Right forelimb (tissue), 1 donor: ENCODE measurements at places on chromosomes 2 and 18.

DNA sequence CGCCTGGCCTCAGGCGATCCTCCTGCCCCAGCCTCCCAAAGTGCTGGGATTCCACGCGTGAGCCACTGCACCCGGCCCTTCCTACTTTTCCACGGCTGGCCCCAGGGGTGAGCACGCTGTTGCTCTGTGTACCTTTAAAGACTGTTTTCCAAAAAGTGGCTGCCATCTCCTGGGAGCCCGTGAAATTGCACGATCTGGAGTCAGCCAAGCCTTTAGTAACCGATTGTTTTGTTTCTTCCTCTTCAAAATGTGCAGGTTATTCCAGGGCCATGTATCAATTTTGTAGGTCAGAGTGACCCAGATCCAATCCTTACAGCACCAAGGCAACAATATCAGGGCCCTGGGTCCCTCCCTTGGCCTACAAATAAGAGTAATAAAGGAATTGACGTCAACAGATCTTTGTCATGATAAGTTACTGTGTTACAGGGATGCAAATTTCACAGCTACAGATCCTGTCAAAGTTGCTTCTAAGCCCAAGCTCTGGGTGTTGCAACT, 135.6 kb upstream of the ZNF236 start:
- DNase-seq, result peak; percentile 65

GRCh38 chr2:71631411-71631931, 178.1 kb downstream of the DYSF start:
- peak; percentile 64 for DNase-seq

GRCh38 chr2:128724547-128724946, 405.9 kb upstream of the HS6ST1 start:
- DNase-seq, result no peak

DNA sequence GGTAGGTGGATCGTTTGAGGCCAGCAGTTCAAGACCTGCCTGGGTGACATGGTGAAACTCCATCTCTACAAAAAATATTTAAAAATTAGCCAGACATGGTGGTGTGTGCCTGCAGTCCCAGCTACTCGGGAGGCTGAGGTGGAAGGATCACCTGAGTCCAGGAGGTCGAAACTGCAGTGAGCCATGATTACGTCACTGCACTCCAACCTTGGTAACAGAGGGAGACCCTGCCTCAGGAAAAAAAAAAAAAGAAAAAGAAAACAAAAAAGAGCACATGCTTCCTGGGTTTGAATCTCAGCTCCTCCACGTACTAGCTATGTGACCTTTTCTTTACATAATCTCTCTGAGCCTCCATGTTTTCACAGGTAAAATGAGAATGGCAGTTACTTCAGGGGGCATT, 107.5 kb upstream of the STPG4 start:
- no peak for DNase-seq

DNA sequence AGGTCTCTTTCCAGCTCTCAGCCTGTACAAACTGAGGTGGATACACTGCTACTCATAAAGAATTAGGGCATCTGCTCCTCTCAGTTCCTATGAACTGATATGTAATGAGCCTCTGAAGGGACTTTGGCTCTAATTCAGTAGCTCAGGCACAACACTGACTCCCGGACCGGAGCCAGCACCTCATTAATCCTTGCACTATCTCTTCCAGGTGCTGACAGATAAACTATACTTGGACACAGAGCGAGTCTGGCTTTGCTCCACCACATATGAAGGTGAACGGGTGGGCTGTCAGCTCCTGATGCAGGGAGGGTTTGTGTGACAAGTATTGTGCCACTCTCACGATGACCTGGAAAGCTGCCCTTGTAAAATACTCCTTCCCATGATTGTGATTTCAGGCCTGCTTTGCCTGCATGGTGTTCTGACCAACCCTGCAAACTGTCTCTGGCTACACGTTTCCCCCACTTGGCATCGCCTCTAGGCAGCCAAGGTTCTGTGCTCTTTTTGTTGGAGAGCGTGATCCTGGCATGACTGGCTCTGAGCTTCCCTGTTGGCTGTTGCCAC, 111.6 kb upstream of the LMAN1 start:
- DNase-seq, result no peak

GRCh38 chr2:239308661-239309397, 92.0 kb downstream of the HDAC4 start:
- peak; percentile 82 for DNase-seq

- no peak for DNase-seq
These were observed 49.1 kb upstream of the DOCK10 start for GRCh38 chr2:225091336-225091735.

DNA sequence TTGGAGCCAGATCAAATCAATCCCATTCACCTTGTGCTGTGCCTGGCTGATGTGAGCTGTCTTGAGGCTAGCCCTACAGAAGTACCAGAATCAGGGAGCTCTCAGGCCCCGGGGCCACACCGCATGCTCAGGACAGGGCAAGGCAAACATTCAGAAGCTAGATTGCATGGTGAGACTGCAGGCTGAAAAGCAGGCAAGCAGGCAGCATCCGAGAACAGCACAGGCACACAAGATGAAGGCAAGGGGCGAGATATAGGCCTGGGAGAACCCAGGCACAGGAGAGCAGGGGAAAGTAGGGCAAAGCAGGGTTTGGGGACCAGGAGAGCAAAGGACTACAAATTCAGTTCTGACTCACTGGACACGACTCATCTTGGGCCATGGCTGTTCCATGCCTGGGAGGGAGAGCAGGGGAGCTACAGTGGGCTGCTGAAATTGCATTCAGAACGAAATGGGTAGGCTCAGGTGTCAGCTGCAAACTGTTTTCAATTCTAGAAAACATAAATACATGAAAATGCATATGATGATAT, 59.6 kb downstream of the GALNT14 start:
- DNase-seq, result no peak

- no peak for DNase-seq
These were observed 130.5 kb upstream of the SLC1A4 start for GRCh38 chr2:64858541-64859311.

DNA sequence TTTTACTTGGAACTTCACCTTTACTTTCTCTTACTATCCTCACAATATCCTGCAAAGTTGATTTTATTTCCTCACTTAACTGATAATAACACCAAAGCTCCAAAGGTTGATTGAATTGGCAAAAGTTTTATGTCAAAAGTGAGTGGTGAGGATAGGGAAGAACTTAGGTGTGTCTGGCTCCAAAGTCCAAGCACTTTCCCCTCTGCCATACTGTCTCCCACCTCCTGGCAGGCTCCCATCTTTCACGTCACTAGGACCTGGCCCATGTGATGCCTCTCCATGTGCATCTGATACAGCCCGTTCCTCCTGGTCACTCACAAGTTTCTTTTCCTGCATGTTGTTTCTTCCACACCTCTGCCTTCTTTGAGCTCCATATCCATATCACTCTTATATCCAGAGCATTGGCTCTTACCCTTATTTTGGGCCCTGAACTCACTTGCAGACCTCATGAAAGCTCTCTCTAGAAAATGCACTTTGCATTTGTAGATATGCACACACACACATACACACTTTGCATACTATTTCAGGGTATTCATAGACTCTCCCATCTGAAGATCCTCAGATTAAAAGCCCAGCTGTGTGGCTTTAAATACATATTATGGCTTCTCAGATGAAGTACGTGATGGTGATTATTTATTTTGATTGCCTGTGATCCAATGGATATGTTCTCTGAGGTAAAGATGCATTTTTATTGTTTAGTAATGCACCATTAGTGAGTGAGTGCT, 12.3 kb downstream of the MEP1B start:
- no peak for DNase-seq

GRCh38 chr2:235230821-235231601, 262.8 kb upstream of the AGAP1 start:
- no peak for DNase-seq

GRCh38 chr2:43131051-43131889, 95.1 kb downstream of the ZFP36L2 start:
- no peak for DNase-seq

DNA sequence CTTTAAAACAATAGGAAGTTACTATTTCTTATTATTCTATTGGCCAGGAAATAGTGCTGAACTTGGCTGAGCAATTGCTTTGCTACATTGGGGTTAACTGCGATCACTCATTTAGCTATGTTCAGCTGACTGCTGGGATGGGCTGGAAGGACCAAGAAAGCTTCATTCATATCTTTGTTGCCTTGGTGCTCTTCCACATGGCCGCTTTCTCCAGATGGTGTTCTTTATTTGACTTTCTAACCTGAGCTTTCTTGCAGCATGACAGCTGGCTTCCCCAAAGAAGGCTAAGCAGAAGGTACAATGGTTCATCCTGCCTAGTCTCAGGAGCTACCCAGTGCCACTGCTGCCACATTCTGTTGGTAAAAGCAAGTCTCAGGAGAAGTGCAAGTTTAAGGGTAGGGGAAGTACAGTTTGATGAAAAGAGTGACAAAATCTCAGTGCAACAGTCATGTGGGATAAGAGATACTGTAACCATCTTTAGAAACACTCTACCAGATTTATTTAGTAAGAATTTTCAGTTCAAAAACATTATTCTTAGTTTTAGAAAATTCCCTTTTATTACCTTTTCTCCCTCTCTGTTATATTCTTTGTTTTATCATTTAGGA, 180.6 kb upstream of the RBMS1 start:
- no peak for DNase-seq

DNA sequence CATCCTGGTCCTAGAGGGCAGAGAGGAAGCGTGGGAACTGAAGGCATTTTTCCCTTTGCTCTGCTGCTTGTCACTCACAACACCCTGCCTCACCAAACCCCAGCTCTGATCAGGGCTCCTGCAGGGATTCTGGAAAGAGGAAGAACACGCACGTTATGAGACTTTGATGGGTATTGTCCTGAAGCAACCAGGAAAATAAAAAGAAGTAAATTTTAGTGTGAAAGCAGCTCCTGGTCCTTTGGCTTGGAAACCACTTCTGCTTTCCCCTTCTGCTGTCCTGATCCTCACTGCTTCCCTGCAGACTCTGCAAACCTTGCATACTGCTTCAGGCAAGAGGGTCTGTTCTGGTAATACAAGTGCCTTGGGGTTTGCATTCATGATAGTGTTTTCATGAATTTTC, 164.1 kb downstream of the SLC8A1 start:
- DNase-seq, result no peak

GRCh38 chr2:118921646-118922045, 20.3 kb upstream of the MARCO start:
- no peak for DNase-seq

DNA sequence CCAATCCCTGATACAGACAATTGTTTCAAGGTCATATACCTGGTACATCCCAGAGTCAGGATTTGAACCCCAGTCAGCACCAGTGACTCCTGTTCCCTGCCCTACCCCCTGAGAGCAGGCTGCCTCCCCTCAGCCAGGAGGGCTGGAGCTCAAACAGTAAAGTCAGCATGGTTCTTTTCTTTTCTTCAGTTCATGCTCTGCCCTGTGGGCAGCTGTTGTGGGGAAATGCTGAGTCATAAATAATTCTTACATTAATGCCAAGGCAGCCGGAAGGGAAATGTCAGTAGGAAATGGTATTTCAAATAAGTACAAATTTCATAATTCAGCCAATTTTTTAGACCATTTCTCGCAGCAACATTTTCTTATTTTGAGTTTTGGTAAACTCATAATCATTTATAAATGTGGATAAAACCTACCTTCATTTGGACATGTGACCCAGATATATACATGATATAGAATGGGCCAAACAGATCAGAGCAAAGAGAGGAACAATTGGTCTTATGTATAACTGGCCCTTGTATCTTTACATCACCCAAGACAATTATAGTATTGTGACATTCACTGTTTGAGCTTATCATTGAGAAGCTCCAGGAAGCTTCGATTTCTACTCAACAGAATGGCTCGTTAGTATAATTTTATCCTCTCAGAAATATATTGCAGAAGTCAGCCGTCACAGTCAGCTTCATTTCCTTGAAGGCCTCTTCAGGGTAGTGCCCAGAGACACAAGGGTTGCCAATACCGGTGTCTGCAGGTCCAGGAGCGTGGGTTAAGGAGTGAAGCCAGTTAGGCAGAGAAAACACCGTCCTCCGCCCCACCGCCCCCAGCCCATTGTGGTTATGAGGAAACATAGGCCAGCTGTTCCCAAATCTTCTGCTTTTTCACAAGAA, 28.0 kb upstream of the SCYGR1 start:
- no peak for DNase-seq

GRCh38 chr2:218331745-218332144, 24.9 kb upstream of the CATIP start:
- peak; percentile 17 for DNase-seq
